T follicular helper cell (primary cell): ENCODE measurements at places on chromosomes 11 and 22.
A peak's percentile ranks its signal among the peaks of the same experiment; 100 is the strongest.

DNA sequence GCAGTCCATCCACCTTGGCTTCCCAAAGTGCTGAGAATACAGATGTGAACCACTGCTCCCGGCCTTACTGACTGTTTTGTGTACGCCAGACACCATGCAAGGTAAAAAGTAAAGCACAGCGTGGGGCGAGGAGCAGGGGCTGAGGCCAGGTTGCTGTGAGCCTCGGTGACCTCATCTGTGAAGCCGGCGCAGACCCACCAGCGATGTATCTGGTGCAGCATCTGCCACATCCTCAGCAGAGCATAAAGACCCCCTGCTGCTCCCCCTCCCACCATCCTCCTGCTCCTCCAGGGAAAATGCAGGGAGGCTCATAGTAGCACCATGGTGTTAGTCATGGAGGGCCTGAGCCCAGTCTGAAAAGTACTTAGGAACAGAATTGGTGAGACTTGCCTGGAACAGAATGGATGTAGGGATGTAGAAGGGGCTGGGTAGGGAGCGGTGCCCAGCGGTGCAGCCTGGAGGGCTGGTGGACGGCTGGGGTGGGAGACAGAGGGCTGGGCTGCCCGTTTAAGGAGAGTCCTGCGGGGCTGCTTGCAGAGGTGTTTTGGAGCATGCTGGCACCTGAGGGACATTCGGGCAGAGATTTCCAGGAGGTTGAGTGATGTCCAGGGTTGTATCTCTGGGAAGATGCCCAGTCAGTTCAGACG, 462.4 kb downstream of the BRD1 start:
- no peak for DNase-seq

- DNase-seq: no peak
Observed at GRCh38 chr22:30944986-30945385, 23.6 kb downstream of the MORC2 start.

GRCh38 chr11:74380746-74381439, 17.3 kb downstream of the PGM2L1 start:
- DNase-seq: no peak

- no peak for DNase-seq
Observed at GRCh38 chr11:44304091-44305025, 5.6 kb downstream of the ALX4 start.

DNA sequence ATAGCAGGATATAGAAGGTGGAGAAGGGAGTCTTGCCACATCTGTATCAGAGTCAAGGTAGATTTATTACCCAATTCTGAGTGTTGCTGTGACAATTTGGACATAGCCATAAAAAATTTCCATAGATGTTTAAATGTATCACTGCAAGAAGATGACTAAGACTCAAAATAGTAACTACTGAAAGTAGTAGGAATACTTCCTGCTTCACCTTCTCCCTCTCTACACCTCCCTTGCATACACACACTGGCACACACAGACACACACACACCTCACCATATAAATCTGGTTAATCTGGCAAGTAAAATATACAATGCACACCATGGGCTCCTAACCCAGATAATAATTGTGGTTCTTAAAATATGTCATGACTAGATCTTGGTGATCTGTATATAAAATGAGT, 5.2 kb upstream of the ZDHHC13 start:
- DNase-seq: no peak

DNA sequence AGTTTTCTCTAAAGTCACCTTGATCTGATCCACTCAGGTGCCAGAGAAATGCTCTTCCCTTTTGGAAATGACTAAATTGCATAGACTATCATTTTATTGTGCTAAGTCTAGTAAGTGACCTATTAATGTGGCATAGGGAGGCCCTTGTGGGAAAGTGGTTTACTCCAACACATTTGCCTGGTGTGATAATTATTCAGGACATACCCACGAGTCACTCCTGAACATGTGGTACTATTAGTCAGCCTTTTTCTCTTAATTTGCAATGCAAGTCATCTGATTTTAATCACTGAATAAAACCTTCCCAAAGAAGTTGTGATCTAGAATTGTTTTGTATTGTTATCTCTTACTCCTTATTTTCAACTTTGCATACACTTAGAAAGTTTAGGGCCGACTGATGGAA, 148.7 kb downstream of the OR4C45 start:
- DNase-seq: no peak

- no peak for DNase-seq
Observed at GRCh38 chr11:17906436-17906835, 106.4 kb downstream of the SERGEF start.

- DNase-seq: no peak
Observed at GRCh38 chr22:40510631-40511364, 125.7 kb downstream of the MRTFA start.

DNA sequence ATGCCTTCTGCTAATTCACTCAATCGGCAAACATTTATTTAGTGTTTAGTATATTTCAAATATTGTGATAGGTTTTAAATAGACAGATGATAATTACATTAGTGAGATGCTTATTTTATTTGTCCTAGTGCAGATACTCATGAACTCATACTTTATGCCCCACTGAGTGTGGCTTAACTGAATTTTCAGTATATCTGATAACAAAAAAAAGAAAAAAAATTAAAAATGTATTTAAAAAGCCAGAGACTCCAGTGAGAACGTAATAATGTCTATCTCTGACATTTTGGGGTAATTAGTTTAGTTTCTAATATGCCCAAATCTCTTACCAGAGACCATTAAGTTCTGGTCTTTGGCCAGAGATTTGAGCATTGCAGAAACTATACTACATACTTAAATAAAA, 332.6 kb upstream of the CHORDC1 start:
- DNase-seq: no peak

DNA sequence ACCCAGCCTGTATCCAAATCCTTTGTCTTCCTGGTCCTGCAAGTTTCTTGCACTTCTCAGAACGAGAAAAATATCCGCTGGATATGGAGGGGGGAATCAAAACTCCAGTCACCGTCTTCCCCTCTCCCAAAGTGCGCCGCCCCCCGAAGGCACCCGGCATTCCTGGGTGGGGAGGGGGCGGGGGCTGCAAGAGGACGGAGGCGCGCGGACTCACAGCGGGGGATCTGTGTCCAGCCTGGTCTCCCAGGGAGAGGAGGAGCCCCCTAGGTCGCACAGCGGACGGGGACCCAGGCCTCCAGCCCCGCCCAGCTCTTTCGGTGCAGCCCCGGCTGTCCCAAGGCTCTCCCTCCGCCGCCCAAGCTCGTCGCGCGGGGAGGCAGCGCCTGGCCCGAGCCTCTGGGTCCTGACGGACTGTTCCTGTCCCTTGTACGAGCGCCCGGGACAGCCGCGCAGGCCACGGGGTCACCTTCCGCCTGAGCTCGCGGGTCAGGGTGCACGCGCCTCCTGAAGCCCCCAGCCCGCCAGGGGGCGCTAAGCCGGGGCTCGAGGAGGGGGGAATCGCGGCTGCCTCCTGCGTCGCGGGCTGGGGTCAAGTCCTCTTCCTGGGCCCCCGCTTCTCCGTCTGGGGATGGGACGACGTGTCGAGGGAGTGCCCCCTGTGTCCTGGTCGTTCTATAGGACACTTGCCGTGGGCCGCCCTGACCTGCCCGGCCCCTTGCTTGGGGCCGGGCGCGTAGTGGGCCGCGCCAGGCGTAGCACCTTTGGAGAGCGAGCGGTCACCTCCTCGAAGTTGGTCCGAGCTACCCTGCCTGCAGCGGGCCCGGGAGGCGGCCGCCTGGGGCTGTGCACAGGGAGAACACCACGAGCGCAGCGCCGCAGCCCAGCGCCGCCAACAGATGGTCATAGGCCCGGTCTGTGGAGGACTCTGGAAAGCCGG, 2.4 kb upstream of the WNT11 start:
- DNase-seq: peak; percentile 67

- DNase-seq: no peak
Observed at GRCh38 chr11:129315781-129316579, 59.7 kb upstream of the BARX2 start.

- DNase-seq: no peak
Observed at GRCh38 chr11:95363708-95364107, 132.7 kb upstream of the SESN3 start.

DNA sequence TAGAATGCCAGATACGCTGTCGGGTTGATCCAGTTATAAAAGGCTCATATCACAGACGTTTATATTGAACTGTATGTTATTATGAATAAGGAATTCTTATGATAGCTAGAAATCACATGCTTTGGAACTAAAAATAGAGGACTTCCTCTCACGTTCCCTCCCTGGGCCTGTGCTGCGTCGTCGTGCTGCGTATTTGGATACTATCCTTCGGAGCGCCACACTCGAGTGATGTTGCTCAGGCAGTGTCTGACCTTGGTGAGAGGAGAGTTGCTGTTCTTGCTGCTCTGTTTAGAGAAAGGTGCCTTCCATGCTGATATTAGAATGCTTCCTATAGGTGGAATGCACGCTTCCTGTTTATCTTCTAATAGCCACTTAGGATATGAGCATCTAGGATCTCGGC, 20.2 kb upstream of the ST14 start:
- no peak for DNase-seq

DNA sequence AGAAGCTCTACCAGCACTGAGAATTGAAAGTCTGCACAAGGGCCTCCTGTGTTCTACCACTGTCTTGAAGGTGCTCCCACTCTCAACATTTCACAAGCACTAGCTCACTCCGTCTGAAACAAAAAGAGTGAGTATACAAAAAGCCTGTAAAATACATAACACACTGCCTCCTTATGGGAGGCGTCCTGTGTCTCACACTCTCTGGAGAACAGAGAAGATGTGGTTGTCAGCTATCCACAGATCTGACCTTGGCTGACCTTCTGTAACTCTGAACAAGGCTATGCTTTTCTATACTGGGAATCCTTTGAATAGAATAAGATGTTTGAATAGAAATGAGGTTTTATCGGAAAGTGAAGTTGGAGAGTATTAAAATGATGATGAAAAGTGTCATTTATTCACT, 171.3 kb upstream of the TMEM45B start:
- DNase-seq: no peak

DNA sequence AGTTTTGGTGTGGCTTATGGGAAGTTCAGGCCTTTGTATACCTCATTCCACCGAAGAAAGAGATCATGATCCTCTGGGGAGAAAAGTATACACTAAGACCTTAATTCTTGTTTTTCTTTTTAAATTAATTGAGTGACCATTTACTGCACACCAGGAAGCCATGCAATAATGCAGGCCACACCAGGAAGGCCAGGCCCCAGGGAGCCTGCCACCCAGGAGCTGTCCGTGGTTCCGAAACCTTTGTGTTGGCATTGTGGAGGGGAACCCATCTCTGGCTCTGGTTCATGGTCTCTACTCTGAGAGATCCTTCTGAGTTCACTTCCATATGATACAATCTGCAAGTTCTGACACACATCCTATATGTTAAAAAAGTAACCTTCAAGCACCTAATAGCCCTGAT, 291.8 kb downstream of the MIAT start:
- no peak for DNase-seq

DNA sequence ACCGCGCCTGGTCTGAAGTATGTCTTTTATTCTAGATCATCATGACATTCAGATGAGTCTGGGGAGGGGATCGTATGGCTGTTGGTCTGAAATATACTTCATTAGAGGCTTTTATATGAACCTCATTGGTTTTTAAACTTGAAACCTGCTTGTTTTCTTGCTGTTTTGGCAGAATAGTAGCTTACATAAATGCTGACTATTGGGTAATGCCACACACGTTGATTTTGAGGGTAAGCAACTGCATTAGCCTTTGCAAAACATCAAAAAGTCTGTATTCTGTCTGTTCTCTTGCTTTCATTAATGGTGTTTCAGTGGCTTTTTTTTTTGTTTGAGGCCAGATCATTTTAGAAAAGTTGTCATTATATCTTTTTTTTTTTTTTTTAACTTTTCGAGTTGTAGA, 14.2 kb downstream of the PPME1 start:
- no peak for DNase-seq

GRCh38 chr11:112958670-112959069, 2.5 kb upstream of the NCAM1 start:
- DNase-seq: no peak

DNA sequence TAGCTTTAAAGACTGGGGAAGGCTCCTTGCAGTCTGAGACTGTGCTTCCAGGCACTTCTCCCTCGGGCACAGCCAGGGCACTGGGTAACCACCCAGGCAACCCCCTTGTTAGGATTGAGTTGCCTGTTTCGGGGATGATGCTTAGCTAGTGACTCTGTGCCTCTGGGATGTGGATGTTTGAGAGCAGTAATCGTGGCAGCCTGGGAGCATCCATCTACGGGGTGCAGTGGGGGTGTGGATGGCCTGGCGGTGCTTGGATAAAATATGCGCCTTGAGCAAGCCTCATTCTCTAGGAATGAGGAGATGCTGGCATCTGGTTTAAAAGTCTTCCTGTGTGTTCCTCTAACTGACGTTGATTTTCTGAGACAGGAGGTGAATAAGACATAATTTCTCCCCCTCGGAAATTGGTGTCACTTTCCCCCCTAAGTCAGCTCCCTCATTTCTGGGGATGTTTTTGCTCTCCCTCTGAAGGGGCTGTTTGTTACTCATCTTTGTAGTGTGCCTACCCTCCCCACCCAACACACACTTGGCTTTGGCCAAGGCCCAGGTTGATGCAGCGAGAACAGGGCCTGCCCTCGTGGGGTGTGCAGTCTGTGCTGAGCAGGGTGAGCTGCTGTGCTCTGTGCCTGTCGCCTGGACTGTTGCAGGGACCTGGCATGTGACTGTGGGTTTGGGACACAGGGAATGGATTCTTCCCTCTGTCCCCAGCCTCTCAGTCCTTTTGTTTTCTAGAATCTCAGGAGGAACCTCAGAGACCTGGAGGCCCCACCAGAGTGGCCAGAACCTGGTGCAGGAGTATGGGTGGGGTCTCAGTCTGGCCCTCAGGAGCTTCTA, 2.0 kb downstream of the GNAZ start:
- DNase-seq: no peak

DNA sequence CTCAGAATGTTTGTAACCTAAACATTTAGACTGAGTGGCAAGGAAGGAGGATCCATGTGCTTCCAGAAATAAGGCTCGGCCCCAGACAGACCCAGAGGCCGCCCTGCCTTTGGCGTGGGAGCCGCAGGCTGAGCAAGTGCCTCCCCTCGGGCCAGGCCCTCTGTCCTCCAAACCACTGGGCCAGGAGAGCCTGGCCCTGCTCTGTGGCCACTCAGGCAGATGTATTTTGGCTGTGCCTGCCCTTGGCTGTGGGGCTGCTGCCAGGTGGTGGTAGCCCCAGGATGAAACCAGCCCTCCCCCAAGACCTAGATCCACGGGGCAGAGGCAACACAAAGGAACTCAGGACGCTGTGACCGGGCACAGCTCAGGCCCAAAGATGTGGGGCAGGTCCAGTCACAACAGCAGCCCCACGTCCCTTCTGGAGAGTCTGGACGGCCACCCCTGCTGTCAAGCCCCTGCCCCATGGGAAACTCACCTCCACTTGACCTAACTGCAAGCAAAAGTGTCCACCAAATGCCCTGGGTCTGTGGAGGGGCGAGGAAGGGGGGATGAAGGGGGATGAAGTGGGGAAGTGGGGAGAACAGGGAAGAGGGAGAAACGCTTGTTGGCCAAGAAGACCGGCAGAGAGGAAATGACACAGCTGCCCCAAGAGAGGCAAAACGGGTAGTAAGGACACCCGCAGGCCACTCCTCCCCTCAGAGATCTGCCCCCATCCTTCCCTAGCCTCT, 24.0 kb downstream of the PISD start:
- DNase-seq: no peak

GRCh38 chr22:37244114-37244921, at the start of gene RAC2:
Gene RAC2 (minus strand): TSS chr22:37244269. CDS start chr22:37244148, 121 bp downstream.
- DNase-seq: peak; percentile 77

GRCh38 chr11:63879598-63880402, 37.2 kb downstream of the RCOR2 start:
- DNase-seq: no peak

GRCh38 chr11:84648471-84648870, 978.7 kb downstream of the DLG2 start:
- DNase-seq: no peak

- DNase-seq: no peak
Observed at GRCh38 chr22:38674888-38675287, 6.9 kb upstream of the TOMM22 start.
